ENCODE measurements at places on chromosomes 12 and 14. TPM values are rescaled to one million over a fixed set of nuclear protein-coding genes. Genes with fewer than 3 reads are reported as not detected.

DNA sequence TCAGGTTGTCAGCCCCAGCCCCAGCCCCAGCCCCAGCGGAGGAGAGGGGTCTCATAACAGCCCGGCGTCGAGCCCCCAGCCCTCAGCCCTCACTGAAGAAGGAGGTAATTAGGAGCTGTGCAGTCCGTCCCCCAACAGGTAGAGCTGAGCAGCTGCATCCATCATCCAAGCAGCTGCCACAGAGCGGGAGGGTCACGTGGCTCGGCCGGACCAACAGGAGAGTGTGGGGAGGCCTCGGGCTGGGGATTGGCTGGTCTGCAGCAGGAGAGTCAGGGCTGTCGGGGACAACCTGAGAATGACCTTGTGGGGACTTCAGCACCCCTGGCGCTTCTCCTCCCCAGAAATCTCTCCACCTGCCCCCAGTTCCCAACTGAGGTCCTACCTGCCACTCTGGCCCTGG lies 29.6 kb downstream of the SMUG1 start:
- peak; percentile 52 for DNase-seq
- no peaks in the 10 kb centered on the region for H3K27me3 ChIP-seq
- peaks cover 35% of the 10 kb centered on the region for H3K4me1 ChIP-seq
- H3K4me3 ChIP-seq = no peak overlapping the region

The TMCC3 gene
- 7.8 TPM for total RNA-seq

DNA sequence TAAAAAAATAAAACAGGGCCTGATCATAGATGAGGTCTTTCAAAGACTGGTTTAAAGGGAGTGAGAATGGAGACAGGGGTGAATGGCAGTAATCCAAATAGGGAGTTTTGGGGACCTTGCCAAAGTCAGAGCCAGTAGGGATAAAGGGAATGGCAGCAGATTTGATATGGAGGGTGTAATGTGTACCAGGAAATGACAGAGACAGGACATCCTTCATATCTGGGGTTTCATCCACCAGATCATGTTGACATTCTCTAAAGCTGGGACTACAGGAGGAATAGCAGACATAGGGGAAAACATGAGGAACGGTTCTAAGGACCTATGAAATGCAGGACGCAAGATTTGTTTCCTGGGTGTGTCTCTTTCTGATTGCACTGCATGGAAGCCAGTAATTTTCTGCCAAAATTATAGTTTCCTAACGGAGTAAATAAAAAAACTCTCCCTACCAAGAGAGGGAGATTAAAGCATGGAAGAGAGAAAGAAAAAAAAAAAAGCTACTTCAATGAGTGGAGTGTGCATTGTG lies 169.9 kb downstream of the PRKD1 start:
- no peak for DNase-seq
- no peaks in the 10 kb centered on the region for H3K4me1 ChIP-seq
- no peak overlapping the region for H3K27ac ChIP-seq
- no peaks in the 10 kb centered on the region for H3K27me3 ChIP-seq
- no peak overlapping the region for H3K4me3 ChIP-seq

DNA sequence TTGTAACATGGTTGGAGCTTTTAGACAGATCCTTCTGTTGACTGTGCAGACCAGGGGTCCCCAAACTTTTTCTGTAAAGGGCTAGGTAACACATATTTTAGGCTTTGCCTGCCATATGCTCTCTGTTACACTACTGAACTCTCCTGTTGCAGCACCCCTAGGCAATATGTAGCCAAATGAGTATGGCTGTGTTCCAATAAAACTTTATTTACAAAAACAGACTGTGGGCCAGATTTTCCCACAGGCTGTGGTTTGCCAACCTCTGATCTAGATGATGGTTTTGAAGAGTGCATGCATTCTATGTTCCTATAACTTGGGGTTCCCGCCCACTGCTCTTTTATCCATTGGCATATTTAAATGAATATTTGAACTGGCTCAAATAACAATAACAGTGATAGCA lies 180.3 kb upstream of the VASH1 start:
- no peaks in the 10 kb centered on the region for H3K36me3 ChIP-seq
- H3K27ac ChIP-seq = no peak overlapping the region
- H3K4me3 ChIP-seq = no peak overlapping the region
- H3K27me3 ChIP-seq = no peaks in the 10 kb centered on the region
- DNase-seq = no peak

DNA sequence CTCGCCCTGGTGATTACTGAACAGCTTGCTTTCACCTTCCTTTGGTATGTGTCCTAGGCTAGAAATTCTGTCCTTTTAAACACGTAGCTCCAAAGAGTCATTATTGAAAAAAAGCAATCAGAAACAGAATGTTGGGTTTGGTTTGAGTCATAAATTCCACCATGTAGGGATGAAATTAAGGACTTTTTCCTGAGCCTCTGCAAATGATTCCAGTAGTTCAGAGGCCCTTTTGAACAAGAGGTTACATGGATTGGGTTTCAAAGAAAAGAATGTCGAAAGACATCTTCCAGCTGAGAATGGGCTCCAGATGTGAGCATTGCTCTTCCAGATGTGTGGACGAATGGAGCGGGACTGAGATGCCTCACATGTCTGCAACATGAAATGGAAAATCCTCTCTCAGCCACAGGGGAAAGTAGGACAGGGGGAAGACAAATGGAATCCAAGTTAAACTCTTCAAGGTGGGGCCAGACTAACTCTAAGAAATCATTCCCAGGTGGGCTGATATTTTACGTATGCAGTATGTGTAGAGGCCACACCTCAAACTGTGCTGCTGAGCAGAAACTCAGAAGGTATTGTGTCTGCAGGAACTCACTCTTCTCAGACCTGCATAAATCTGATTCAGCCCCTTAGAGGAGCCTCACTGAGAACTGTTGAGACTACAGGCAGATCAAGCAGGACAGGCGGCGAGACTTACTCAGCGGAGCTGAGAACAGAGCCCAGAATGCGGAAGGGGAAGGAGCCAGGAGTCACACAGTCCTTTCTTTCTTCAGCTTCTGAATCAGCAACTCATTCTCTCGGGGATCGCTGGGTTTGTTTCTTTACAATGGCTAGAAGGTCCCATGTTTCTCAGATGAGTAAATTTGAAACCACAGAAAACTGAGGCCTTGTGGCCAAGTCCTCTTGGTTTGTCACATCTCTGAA lies 23.3 kb upstream of the EMP1 start:
- no peaks in the 10 kb centered on the region for H3K27me3 ChIP-seq
- DNase-seq = peak; percentile 92
- peak overlapping the region; percentile 55 for H3K27ac ChIP-seq
- H3K4me3 ChIP-seq = no peak overlapping the region
- no peaks in the 10 kb centered on the region for H3K4me1 ChIP-seq
- no peaks in the 10 kb centered on the region for H3K36me3 ChIP-seq

GRCh38 chr12:12381982-12382381 lies 25.1 kb downstream of the BORCS5 start:
- H3K4me1 ChIP-seq = peaks cover 3% of the 10 kb centered on the region
- H3K36me3 ChIP-seq = no peaks in the 10 kb centered on the region
- no peaks in the 10 kb centered on the region for H3K27me3 ChIP-seq
- H3K27ac ChIP-seq = no peak overlapping the region
- no peak for DNase-seq
- no peak overlapping the region for H3K4me3 ChIP-seq

DNA sequence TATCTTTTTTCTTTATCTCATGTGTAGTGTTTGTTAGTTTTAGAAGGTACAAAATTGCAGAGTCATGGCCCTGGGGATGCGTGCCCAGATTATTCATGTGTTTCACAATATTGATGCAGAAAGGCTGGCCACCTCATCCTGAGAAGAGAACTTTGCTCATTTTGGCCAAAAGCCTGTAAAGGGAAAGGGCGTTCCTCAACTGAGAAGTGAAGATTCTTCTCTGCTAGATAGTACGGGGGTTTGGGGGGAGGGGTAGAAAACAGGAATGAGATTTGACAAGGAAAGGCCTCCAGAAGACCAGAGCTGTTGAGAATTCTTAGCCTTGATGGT lies 1.7 kb downstream of the MGST1 start:
- peak; percentile 17 for DNase-seq
- H3K4me3 ChIP-seq = no peak overlapping the region
- H3K27ac ChIP-seq = peak overlapping the region; percentile 90
- H3K27me3 ChIP-seq = no peaks in the 10 kb centered on the region
- H3K4me1 ChIP-seq = no peaks in the 10 kb centered on the region

- DNase-seq = no peak
- H3K27ac ChIP-seq = no peak overlapping the region
- H3K4me3 ChIP-seq = no peak overlapping the region
- no peaks in the 10 kb centered on the region for H3K4me1 ChIP-seq
- no peaks in the 10 kb centered on the region for H3K27me3 ChIP-seq
Observed at GRCh38 chr12:117980616-117981015, 11.8 kb upstream of the KSR2 start.

GRCh38 chr14:41605550-41606281 lies 960 bp upstream of the LRFN5 start:
- peak; percentile 77 for DNase-seq
- H3K4me1 ChIP-seq = peaks cover 54% of the 10 kb centered on the region
- H3K27ac ChIP-seq = peak overlapping the region; percentile 39
- peak overlapping the region; percentile 19 for H3K4me3 ChIP-seq
- no peaks in the 10 kb centered on the region for H3K36me3 ChIP-seq
- peaks cover 14% of the 10 kb centered on the region for H3K27me3 ChIP-seq

GRCh38 chr14:74846168-74846567 lies 29.8 kb downstream of the PROX2 start:
- no peaks in the 10 kb centered on the region for H3K27me3 ChIP-seq
- no peak for DNase-seq
- no peak overlapping the region for H3K4me3 ChIP-seq
- H3K27ac ChIP-seq = no peak overlapping the region
- H3K4me1 ChIP-seq = no peaks in the 10 kb centered on the region

GRCh38 chr12:43099691-43100163 lies 452.3 kb downstream of the ADAMTS20 start:
- DNase-seq = no peak
- H3K36me3 ChIP-seq = no peaks in the 10 kb centered on the region
- no peak overlapping the region for H3K27ac ChIP-seq
- H3K4me3 ChIP-seq = no peak overlapping the region
- H3K4me1 ChIP-seq = peaks cover 39% of the 10 kb centered on the region

The TAS2R19 gene
- 25.0 TPM for total RNA-seq

GRCh38 chr14:104717646-104718045 lies 6.4 kb upstream of the ADSS1 start:
- no peaks in the 10 kb centered on the region for H3K4me1 ChIP-seq
- H3K4me3 ChIP-seq = no peak overlapping the region
- DNase-seq = no peak

DNA sequence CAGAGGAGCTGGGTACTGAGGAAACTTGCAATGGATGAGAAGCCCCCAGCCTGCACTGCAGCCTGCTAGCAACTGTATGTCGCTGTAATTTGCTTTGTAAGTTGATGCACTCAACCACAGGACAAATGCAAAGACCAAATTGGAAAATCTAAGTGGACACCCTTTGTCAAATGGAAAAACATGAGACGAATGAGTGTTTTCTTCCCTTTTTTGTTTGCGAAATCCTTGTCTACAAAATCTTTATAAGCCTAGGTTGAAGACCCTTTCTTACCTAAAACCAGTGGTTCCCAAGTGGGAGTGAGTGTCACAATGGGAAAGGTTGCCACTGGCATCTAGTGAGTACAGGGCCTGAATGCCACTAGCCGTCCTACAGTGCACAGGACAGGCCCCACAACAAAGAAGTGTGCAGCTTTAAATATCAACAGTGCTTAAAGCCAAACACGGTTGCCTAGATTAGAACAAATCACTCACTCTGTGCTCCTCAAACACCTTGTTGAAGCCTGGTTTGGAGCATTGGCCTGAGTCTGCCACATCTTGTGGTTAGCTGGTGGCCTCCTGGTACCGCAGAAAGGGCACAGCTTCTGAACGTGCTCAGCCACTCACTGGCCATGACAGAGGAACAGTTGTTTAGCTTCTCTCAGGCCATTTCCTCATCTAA lies 7.6 kb upstream of the VASH1 start:
- H3K27ac ChIP-seq = no peak overlapping the region
- H3K4me1 ChIP-seq = no peaks in the 10 kb centered on the region
- no peak overlapping the region for H3K4me3 ChIP-seq

GRCh38 chr12:99553461-99553860 lies 94.1 kb upstream of the GARIN6 start:
- no peaks in the 10 kb centered on the region for H3K4me1 ChIP-seq
- H3K27me3 ChIP-seq = no peaks in the 10 kb centered on the region
- H3K4me3 ChIP-seq = no peak overlapping the region
- H3K27ac ChIP-seq = no peak overlapping the region

The CD27 gene
- total RNA-seq = 1.9 TPM

The TXNRD1 gene
- 166 TPM for total RNA-seq

The KLRC3 gene
- 2.6 TPM for total RNA-seq

- no peak overlapping the region for H3K4me3 ChIP-seq
- H3K27ac ChIP-seq = no peak overlapping the region
- no peaks in the 10 kb centered on the region for H3K4me1 ChIP-seq
- H3K36me3 ChIP-seq = no peaks in the 10 kb centered on the region
- no peaks in the 10 kb centered on the region for H3K27me3 ChIP-seq
Observed at GRCh38 chr12:102195826-102196225, 1.8 kb downstream of the PMCH start.

The PLEKHA5 gene
- 26.6 TPM for total RNA-seq

- H3K27me3 ChIP-seq = no peaks in the 10 kb centered on the region
- H3K36me3 ChIP-seq = no peaks in the 10 kb centered on the region
- peak; percentile 24 for DNase-seq
- no peaks in the 10 kb centered on the region for H3K4me1 ChIP-seq
- H3K27ac ChIP-seq = peak overlapping the region; percentile 20
Observed at GRCh38 chr12:121391619-121392324, 8.1 kb upstream of the RNF34 start.

The DBX2 gene
- total RNA-seq = not detected

- H3K4me1 ChIP-seq = no peaks in the 10 kb centered on the region
- no peak overlapping the region for H3K4me3 ChIP-seq
- no peak for DNase-seq
- H3K27me3 ChIP-seq = no peaks in the 10 kb centered on the region
Observed at GRCh38 chr12:44848703-44849085, 27.4 kb downstream of the NELL2 start.

Data from lung (tissue), 17 donors.